ENCODE measurements at places on chromosomes 7 and 10.

- DNase-seq = no peak
Measured at GRCh38 chr7:11538751-11539299, 293.2 kb downstream of the THSD7A start.

DNA sequence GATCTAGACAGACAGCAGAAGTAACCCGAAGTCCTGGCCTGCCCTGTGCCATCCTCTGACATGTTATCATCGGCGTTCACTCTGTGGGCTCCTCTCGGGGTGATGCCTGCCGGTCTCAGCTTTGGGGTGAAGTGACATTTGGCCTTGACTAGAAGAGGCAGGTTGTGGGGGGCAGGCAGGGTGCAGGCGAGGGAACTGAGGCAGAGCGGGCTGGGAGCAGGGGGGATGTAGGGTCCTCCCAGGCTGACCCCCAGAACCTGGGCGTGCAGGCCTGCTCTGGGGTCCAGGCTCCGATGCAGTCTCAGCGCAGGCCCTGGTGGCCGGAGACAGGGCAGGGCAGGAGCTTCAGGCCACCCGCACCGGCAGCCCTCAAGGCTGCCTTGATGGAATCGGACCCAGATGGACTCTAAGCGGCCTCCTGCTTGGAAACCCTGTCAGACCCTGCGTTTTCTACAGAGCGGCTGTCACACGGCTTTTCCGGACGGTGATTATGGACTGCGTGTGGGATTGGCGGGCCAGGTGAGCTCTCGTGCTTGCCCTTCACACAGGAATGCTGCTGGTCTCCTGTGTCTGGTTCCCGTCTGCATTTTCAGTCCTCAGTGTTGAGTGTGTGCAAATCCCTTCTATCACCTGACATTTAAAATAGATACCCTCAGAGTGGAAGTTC is 842 bp upstream of the JAKMIP3 start:
- no peak for DNase-seq

- DNase-seq = no peak
Measured at GRCh38 chr7:71130031-71130679, 1.8 kb upstream of the GALNT17 start.

DNA sequence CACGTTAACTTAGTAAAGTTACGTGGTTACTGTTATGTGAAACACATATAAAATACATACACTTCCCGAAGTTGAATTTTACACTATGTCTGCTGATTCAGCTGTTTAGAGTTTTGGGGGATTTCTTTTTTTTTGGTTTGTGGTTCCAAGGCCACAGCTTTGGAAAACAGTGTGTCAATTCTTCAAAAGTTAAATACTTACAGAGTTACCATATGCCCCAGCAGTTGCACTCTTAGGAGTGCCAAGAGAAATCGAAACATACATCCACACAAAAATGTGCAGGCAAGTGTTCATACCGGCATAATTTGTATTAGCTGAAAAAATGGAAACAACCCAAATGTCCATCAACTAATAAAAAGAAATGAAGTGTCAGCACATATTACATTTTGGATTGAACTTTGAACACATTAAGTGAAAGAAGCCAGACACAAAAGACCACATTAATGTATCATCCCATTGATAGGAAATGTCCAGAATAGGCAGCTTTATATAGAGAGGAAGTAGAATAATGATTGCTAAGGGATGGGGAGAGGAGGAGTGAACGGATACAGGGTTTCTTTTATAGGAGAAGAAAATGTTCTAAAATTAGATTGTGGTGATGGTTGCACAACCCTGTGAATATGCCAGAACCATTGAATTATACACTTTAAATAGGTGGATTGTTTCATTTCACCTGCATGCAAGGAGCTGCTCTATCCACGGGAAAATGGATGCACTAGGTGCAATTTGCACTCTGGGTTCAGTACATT is 17.6 kb downstream of the APBB1IP start:
- no peak for DNase-seq

GRCh38 chr7:106064316-106064715 is 47.8 kb downstream of the SYPL1 start:
- no peak for DNase-seq

- no peak for DNase-seq
Measured at GRCh38 chr7:80869106-80869784, 49.6 kb downstream of the SEMA3C start.

GRCh38 chr7:15508258-15508657 is 53.6 kb downstream of the AGMO start:
- no peak for DNase-seq

DNA sequence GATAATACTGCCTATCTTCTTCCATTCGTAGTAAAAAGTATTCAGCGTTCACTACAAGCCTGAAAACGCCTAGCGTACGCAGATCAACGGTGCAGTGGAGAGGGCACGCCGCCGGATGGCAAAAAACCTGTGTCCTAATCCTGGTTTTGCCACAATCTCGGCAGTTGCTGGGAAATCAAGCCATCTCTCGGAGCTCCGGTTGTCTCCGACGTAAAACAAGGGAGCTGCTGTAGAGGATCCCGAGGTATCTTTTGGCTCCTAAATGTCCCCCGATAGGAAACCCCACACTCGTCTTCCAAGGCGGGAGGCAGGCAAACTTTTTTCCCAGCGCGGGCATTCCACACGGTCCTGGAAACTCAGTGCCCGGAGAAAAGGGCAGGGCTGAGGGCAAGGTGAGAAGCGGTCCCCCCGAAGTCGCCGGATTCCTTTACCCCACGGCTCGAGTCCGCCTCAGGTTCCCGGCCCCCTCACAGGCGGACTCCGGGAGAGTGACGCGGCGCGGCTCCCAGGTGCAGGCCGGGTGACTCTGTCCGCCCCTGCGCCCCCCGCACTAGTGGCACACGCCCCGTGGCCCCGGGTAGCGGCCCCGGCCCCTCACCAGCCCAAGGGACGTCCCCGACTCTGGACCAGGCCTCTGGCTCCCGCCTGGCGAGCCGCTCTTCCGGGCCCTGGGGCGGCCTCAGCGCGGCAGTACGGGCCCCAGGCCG is 649 bp downstream of the IDE start:
- peak; percentile 26 for DNase-seq

DNA sequence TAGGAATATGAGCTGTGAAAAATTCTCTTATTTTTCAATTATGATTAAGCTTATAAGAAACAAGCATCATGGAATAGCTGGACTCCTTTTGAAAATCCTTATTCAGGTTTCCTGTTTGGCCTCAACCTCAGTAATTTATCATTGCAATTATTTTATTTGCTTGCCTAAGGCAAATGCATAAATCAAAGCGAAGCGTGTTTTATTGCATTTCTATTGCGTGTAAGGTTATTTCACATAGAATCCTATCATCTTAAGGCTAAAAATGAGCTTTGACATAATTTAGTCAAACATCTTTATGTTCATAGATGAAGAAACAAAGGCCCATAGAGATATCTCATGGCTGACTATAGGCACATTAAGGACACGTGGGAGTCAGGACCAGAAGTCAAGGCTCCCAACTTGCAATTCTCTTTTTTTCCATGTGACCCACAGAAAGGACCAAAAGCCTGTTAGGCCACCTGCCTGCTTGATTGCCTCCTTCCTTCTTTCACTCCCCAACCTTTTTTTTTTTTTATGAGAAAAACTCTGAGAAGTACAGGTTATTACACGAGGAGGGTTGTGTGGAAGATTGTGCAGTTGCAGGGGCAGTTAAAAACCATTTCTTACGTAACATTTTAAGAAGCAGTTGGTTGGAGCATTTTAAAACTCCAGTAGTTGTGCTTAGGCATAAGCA is 261.0 kb downstream of the HDAC9 start:
- DNase-seq = no peak

GRCh38 chr10:17153321-17153720 is 23.7 kb upstream of the CUBN start:
- DNase-seq = no peak

GRCh38 chr7:115352375-115352774 is 430.5 kb downstream of the MDFIC start:
- no peak for DNase-seq

DNA sequence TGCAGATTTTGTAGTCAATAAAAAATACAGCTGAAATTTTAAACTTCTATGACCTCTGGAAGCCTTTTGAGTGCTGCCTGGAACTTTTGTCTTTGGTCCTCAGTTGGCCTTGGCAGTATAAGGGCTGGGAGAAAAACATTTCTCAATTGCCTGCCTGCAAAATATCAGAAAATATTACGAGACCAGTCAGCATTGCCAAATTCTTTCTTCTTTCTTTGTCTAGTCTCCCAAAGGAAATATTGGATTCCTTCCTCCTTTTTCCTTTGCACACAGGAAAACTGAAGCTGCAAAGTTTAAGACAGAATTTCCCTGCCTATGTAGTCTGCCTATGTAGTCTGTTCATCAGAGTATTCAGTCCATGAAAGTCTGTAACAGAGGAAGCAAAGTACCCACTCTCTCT is 95.9 kb downstream of the CHRM2 start:
- DNase-seq = no peak

DNA sequence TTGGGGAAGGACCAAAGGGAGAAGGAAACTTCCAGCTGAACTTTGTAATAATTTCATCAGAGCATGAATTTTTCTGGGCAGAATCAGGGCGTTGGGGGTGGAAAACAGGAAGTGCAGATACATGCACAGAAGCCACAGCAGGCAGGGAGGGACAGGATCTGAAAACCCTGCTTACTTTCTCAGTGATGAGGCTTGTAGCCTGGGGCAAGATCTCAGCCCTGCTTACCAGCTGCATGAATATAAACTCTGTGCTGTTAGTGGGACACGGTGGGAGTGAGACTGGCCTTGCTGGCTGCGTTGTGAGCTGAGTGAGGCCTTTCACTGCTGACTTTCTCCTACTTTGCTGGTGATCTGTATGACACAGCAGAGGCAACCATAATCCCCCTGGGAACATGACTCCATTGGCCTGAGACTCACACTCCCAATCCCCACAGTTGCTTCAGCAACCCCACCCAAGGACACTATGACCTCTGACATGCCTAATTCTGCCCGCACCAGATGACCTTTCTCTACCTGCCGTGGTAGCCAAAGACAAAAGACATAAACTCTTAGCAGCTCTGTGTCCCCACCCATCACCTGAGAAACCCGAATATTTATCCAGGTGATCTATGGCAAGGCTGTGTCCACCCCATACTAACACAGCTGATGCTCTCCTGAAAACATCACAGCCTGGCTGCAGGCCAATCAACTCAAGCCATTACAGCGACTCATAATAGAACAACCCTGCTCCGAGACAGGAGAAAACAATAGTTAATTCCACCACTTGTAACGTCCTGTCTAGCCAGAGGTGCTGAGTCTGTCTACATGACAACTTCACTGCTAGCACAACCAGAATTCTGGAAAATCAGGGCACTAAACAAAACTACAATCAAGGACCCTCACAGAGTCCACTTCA is 190.7 kb upstream of the CHRM2 start:
- peak; percentile 40 for DNase-seq

DNA sequence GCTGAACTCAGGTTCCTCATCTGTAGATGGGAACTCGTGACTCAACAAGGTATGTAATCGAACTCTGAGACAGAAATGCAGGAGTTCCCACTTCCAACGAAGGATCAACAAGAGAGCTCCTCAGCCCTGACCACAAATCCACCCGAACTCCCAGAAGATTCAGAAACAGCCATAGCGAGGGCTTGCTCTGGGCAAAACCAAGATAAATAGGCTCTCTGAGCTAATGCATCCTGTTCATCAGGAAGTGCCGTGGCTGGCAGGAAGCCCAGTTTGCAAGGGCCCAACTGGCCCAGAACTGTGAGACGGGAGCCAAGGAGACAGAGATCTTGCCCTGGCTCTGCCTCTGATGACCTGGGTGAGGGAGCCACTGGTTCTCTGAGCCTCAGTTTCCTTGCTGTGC is 141.7 kb upstream of the PFKP start:
- DNase-seq = no peak

- no peak for DNase-seq
Measured at GRCh38 chr10:6493521-6494441, 86.3 kb downstream of the PRKCQ start.

- no peak for DNase-seq
Measured at GRCh38 chr7:86908948-86909347, 150.5 kb downstream of the ELAPOR2 start.

GRCh38 chr7:106795877-106796231 is 69.2 kb upstream of the PIK3CG start:
- no peak for DNase-seq

DNA sequence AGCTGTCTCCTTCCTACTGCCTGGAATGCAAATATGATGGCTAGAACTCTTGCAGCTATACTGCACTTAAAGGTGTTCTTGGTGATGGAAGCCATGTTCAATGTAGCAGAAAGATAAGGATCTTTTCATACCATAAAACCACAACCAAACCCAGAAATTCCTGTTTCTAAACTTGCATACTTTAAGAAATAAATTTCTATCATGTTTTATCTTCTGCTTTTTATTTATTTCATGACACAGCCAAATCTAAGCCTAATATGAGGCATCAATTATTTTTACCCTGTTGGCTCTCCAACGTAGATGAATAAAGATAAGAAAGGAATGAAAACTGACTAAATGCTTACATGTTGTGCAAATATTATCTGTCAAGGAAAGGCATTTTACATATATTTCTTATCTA is 224.1 kb downstream of the DOCK4 start:
- no peak for DNase-seq

GRCh38 chr7:128941323-128941890 is 3.7 kb downstream of the IRF5 start:
- no peak for DNase-seq

GRCh38 chr10:14093730-14094484 is 236.8 kb downstream of the FRMD4A start:
- peak; percentile 17 for DNase-seq

DNA sequence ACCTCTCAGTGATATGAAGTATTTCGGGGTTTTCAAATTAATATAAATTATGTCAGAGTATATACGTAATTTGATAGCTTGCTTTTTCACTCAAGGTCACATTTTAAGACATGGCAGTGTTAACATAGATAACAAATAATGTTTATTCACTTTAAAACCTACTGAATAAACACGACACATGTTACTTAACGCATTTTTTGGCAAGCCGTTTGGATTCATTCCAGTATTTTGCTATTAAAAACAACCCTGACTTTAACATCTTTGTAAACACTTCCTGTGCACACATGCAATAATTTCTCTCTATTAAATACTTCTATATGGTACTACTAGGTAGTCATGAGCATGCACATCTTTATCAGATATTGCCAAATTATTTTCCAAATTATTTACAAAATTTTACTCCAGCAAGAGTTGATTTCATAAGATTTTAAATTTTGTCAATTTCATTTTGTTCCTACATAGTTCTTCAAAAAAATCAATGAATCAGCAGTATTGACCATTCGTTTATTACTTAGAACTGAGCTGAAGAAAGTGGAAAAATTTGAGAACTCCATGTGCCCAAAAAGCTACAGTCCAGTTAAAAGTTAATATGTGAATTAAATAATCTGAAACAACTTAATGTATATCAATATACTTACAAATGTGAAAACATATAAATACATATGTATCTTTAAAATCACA is 26.8 kb upstream of the THSD7A start:
- no peak for DNase-seq

DNA sequence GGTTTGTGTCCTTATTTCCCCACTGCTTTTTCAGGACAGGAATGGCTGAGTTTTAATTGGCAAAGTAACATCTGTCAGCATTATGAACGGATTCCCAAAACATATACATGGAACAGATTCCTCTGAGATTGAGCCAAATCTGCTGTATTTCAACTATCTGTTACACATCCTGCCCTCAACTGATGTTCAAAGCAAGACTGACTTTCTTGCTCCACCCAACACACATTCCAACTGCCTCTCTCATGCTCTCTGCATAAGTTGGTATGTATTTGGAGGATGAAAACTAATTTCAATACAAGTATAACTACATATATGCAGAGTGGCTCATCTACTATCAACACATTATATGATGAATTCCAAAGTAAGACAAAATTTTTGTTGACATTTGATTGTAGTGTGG is 342.2 kb downstream of the GATA3 start:
- no peak for DNase-seq

GRCh38 chr10:89609833-89610346 is 35.2 kb downstream of the PANK1 start:
- no peak for DNase-seq

GRCh38 chr7:91397612-91398011 is 133.4 kb downstream of the FZD1 start:
- no peak for DNase-seq

All from neural crest cell (in vitro differentiated cells).